Esophagus squamous epithelium (tissue), 5 donors: ENCODE measurements at places on chromosomes 12 and 14. TPM values are rescaled to one million over a fixed set of nuclear protein-coding genes. Genes with fewer than 3 reads are reported as not detected.

The TMEM233 gene
- total RNA-seq: 0.15 TPM

The COL2A1 gene
- total RNA-seq: not detected

The TRPV4 gene
- total RNA-seq: 7.5 TPM

The LRRC10 gene
- total RNA-seq: not detected

The GPR137C gene
- total RNA-seq: 0.95 TPM

The NELL2 gene
- total RNA-seq: 0.38 TPM

The SLC17A8 gene
- total RNA-seq: not detected

The EFS gene
- total RNA-seq: 34.4 TPM

The GDF11 gene
- total RNA-seq: 1.1 TPM

The SLC4A8 gene
- 0.22 TPM for total RNA-seq

The SLC5A8 gene
- total RNA-seq: not detected

The MSI1 gene
- not detected for total RNA-seq

The C12orf56 gene
- total RNA-seq: 1.6 TPM

The MYBPC1 gene
- total RNA-seq: not detected

The ERC1 gene
- 50.7 TPM for total RNA-seq

The KRT72 gene
- total RNA-seq: not detected

The INHBE gene
- total RNA-seq: not detected

The PRH1 gene
- 5.3 TPM for total RNA-seq

The SLC6A13 gene
- not detected for total RNA-seq

The CISTR gene
- not detected for total RNA-seq

The RPL41 gene
- total RNA-seq: 966 TPM

The POC1B gene
- total RNA-seq: 12.9 TPM

The GLT8D2 gene
- 4.8 TPM for total RNA-seq

The PMCH gene
- not detected for total RNA-seq

The ANAPC7 gene
- 67.5 TPM for total RNA-seq
